ENCODE measurements at places on chromosomes 12 and 14.
A peak's percentile ranks its signal among the peaks of the same experiment; 100 is the strongest.

- no peak for DNase-seq
Observed at GRCh38 chr14:64562436-64562835, 12.7 kb downstream of the PPP1R36 start.

GRCh38 chr12:100024974-100025555 is 40.3 kb upstream of the ANKS1B start:
- no peak for DNase-seq

DNA sequence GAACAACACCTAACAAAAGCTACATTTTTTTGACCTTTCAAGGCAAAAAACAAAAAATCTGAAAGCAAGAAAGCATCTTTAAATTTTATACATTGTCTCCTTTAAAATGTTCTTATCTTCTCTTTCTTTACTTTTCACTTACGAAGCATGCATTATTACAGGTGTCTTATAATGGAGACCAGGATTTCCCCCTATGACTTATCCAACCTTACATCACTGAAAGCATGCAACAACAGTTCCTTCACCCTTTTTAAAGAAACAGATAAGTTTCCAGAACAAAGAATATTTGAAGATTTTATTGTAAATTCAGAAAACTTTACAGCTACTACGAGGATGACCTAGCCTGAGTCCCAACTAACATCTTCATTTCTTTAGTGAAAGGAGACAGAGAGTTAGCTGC is 277.2 kb downstream of the AKAP6 start:
- no peak for DNase-seq

- peak; percentile 24 for DNase-seq
Observed at GRCh38 chr12:14948672-14949071, 10.3 kb upstream of the ERP27 start.

DNA sequence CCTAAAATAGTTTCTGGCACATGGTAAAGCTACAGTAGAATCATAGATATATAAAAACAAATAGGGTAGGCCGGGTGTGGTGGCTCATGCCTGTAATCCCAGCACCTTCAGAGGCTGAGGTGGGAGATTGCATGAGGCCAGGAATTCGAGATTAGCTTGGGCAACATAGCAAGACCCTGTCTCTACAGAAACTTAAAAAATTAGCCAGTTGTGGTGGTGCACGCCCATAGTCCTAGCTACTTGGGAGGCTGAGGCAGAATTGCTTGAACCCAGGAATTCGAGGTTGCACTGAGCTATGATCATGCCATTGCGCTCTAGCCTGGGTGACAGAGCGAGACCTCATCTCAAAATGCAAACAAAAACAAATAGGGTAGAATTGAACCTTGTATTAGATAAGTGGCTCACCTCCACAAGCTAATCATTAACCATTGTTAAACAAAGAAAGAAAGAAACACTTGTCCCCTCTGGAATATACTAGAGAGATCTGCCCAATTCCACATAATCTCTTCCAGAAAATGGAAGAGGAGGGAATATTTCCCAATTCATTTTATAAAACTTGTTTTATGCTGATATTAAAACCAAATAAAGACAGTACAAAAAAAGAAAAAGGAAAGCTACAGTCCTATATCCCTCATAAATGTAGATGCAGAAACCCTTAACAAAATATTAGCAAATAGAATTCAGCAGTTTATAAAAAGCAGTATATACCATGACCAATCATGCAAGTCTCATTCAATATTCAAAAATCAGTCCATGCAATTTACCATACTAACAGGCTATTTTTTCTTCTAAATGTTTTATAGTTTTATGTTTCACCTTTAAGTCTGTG is 22.7 kb upstream of the DHRS2 start:
- no peak for DNase-seq

GRCh38 chr12:40561395-40561966 is 130.8 kb upstream of the CNTN1 start:
- DNase-seq = no peak

GRCh38 chr12:7130701-7131501 is 730 bp downstream of the CLSTN3 start:
- DNase-seq = no peak

DNA sequence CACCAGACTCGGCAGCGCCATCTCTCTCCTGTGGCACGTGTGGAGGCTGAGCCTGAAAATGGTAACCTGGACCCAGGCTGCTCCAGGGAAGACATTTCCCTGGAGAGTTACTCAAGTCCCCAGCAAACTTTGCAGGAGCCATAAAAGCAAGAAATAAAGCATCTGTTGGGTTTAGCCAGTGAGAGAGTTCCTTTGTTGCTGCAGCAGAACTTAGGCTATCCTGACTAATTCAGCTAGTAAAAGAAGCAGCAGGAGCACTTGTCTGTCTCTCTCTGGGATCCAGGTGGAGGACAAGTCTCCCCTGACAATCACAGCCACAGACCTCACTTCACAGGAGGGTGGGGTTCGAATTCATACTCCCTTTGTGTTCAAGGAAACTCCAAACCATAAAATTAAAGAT is 79.2 kb upstream of the DIO3 start:
- no peak for DNase-seq

DNA sequence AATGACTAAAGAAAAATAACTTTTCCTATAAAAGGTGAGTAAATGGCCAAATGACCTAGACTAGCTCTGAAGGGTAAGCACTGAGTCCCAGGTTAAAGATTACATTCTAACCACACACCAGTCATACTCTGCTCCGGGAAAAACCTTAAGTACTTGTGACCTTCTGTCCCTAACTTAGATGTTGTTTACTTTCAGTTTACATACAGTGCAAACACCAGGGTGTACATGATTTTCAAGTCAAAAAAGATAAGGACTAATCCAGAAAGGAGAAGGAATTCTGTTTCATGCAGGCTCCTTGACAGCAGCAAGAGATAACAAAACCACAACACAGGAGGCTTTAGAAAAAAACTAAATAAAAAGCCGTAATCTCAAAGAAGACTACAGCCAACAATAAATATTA is 174.2 kb downstream of the PPM1H start:
- no peak for DNase-seq

DNA sequence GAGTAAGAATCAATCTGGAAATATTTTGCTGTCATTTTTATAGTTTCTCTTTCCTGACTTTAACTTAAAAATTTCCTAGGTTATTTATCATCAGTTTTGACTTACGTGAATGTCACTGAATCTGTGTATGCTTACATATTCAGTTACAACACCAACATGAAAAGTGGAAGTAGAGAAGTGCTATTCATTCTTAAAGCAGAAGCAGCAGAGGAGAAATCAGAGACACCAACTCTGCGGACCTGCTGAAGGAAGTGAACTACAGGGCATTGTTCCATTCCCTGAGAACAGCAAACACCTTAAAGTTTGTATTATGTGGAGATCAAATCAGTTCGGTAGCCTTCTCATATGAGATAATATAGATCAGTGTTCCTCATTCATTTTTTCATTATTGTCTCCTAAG is 34.1 kb downstream of the RAD51B start:
- DNase-seq = no peak

DNA sequence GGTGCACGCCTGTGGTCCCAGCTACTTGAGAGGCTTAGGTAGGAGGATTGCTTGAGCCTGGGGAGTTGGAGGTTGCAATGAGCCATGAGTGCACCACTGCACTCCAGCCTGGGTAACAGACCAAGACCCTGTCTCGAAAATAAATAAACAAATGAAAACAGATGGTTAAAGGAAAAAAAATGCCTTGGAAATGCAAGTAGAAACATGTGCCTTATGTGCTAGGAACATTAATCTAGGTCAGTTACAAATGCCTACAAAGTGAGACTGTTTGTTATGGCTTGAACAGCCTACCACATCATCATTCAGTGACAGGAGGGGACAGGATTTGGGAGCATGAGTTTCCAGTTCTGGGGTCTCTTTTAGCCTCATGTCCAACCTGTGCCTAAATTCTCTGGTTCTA is 52.4 kb upstream of the BCAT1 start:
- no peak for DNase-seq

DNA sequence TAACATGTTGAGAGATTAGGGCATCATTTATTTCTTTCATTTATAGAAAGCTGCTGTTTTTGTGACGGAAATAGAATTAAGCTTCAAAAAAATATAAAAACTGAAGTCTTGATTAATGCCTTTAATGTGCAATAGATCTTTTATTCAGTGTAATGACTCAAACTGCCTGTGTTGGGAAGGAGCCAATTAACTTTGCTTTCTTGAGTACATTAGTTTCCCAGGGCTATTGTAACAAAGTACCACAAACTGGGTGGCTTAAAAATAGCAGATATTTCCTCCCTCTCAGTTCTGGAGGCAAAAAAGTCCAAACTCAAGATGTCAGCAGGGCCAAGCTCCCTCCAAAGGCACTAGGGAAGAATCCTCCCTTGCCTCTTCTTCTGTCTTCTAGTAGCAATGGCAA is 36.6 kb downstream of the EID3 start:
- DNase-seq = no peak

GRCh38 chr12:28689398-28690175 is 459.5 kb upstream of the FAR2 start:
- DNase-seq = no peak
